ENCODE measurements at places on chromosomes 3 and 15.

GRCh38 chr3:178343433-178344038 is 192.7 kb upstream of the KCNMB2 start:
- DNase-seq = no peak

DNA sequence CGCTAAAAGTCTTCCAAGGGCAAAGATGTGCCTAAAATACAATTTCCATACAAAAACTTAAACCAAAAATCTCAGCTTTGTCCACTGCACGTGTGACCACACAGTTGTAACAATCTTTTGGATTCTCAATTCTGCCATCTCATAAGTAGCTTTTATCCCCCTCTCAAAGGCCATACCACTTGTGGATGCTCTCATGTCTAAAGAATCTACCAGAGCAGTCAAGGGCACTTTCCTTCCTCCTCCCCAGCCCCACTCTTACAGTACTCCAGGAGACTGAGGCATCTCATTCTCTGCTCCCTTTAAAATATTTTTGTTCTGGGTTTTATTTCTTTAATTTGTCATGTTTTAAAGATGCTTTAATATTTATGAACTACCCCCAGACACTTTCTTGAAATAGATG is 102.3 kb upstream of the PFN2 start:
- DNase-seq = no peak

GRCh38 chr15:59283717-59284391 is 77.2 kb downstream of the LDHAL6B start:
- DNase-seq = peak; percentile 84

DNA sequence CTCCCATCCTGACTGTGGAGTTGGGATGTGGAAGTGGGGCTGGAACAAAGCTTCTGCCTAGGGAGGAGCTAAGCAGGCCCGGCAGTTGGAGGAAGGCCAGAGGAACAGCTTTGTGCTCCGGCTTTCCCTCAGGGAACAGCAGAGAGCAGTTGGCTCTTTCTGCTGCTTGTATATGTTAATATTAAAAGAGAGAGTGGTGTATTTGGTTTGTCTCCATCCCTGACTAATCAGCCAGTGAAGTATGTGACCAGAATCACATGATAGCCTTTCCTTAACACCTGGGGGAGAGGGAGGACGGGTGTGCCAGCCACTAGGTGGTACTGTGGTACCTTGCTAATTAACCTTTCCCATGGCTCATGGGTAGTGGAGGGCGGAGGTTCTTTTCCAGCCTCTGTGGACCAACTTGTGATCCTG is 10.0 kb downstream of the EIF2B5 start:
- DNase-seq = no peak

DNA sequence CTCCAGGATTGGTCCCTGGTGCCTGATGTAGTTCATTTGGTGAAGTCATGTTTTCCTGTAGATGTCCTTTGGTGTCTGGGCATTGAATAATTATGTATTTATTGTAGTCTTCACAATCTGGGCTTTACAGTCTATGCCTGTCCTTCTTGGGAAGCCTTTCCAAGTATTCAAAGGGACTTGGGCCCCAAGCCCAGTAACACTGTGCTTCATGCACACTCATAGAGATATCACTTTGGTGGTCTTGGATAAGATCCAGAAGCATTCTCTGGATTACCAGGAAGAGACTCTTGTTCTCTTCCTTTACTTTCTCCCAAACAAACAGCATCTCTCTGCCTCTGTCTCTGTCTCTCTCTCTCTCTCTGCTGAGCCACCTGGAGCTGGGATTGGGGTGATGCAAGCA is 281.1 kb upstream of the GOLGA6L4 start:
- DNase-seq = no peak

DNA sequence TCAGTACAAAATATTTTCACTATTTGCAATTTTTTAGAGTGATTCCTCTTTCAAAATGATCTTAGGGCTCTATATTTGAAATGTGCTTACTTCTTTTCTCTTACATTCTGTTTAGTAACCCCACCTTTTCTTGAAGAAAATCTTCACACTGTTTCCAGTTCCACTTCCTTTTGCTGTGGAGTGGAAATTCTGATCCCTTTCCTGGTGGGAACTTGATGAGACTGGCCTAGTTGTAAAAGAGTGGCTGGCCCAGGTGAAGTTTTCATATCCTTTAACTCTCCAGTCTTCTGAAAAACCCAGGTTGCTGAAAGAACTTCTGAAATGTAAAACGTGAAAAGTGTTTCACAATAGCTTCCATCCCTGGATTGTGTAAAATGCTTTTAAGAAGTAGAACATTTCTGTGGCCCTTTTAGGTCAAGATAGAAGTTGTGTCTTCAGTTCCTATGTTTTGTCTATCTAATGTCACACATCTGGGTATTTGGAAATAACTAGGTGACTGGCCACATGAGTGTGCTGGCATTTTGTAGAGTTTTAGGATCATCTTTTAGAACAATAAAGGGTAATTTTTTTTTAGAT is 84.8 kb upstream of the LRIG1 start:
- no peak for DNase-seq

GRCh38 chr3:7260975-7261374 is 400.1 kb downstream of the GRM7 start:
- no peak for DNase-seq

GRCh38 chr3:153595186-153595815 is 433.3 kb downstream of the RAP2B start:
- DNase-seq = peak; percentile 24

DNA sequence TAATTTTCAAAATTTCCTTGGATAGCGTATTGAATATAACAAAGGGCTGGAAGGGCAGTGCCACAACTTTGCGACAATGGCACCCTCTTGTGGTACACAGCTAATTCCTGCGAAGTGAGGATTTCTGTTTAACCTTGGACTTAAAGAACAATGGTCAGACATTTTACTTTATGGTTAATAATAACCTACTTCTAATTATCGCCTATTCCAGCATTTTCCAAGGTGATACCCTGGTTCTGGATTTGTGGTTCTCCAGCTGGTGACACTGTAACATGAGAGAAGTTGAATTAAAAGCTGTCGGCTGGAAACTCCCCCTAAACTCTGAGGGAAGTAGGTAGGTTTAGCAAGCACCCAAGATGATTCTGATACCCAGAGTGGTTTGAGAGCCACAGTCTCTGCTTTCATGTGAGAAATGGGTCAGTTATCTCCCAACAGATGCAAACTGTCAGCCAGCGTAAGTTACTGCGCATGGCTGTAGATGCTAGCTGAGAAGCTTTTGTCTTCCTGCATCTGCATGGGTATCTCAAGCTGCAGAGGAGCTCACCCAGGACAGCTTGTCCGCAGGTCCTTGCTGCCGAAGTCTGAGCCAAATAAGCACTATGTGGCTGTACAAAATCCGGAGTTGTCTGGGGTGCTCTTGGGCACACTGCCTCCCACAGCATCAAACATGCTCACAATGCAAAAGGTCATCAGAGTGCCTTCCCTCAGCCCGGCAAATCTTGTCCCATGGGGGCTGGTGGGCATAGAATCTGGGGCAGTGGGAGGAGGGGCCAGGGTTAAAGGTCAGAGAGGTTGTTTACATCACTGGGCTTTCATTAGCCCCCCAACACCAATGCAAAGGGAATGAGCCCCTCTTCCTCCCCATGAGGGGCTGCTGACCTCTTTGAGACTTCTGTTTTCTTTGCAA is 6.6 kb upstream of the CHSY1 start:
- DNase-seq = peak; percentile 51

- DNase-seq = no peak
Measured at GRCh38 chr15:32908135-32908801, 190.5 kb downstream of the GREM1 start.

GRCh38 chr15:93250209-93250608 is 161.2 kb upstream of the RGMA start:
- no peak for DNase-seq

GRCh38 chr3:111581403-111582119 is 13.6 kb downstream of the ZBED2 start:
- no peak for DNase-seq

DNA sequence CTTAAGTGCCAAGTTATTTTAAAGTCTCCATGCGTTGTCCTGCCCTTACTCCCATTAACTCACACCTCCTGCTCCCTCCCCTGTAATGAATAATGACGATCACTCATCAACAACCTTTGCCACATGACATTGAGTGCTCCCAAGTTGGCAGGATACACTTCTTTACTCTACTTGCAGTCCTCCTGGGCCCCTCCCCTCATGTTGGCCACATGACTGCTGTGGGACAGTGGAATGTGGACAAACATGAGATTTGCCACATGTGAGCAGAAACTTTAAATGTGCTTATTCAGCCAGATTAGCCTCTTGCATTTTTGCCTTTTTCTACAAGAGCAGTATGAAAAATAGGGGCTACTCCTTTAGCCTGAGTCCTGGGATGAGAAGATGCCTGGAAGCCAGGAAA is 167.9 kb downstream of the DCLK3 start:
- no peak for DNase-seq

DNA sequence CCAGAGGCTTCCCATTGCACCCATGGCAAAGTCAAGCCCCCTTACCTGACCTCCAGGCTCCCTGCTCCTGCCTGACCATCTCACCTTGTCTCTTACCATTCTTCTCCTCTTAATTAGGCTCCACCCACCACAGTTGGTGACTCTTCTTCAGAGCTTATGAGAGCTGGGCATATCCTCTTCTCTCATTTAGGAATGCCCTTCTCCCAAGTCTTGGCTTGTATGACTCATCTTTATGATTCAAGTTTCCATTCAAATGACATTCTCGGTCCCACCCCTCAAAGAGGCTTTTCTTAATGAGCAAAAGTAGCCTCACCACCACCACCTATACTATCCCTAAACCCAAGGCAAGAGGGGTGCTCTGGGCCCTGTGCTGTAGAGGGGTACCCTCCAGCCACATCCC is 55.3 kb upstream of the NUDT16 start:
- peak; percentile 40 for DNase-seq

- peak; percentile 19 for DNase-seq
Measured at GRCh38 chr3:115518100-115518852, 105.0 kb upstream of the GAP43 start.

DNA sequence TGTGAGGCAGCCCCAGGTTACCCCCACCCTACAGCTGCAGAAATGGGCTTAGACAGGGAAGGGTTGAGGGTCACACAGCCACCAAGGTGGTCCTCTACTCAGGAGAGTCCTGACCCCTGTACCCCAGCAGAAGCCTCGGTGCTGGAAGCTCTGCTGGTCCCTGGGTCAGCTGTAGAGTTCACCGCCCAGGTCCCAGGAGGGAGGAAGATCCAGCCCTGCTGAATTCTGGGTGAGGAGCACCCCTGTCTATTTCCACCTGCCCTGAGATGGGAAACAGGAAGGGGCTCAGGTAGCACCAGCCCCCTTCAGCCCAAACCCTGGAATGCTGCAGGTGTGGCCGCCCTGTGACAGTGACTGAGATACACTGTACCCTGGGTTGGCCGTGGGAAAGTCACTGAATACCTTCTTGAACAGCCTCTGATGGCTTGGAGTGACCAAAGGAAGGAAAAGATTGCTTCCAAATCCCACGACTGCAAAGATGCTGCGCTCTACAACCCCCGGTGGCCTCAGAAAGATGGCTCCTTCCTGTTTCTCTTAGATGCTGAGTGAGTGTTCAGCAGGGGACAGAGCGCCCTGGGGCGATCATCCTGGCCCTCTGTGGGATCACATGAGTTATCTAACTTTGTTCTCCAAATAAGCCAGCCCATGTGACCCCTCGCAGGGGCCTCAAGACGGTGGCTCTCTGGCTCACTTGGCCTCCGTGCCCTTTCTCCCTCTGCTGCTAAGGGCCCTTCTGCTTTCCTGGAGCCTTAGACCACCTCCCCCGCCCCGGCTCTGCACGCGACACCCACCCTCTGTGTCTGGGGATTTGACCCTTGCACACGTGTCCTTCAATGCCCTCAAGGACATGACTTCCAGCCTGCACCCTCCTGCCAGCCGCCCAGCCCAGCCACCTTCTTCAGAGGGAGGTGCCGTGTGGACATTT is 141.9 kb downstream of the NSMCE3 start:
- DNase-seq = no peak

DNA sequence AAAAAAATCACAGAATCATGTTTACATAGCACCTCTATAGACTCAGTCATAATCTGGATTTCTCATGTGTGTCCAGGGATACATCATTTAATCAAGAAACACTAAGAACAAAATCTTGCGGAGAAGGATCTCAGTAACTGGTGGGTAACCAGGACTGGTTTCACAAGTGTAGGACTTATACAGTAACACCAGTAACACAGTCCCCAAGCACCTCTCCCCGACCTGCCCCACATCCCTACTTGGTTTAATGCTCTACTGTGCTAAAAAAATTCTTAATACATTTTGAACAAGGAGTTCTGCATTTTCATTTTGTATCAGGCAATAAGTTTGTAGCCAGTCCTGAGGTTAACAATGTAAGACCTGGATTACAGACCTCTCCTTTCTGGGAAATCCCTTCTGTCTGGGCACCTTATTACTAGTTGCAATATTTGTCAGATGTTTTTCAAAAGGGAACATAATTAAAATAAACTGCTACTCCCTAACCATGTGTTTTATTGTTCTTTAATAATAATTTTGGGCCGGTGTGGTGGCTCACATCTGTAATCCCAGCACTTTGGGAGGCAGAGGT is 57.6 kb upstream of the BBX start:
- no peak for DNase-seq

GRCh38 chr3:136021803-136022202 is 56.3 kb downstream of the PPP2R3A start:
- no peak for DNase-seq

- no peak for DNase-seq
Measured at GRCh38 chr3:129613367-129613740, 6.9 kb upstream of the PLXND1 start.

- DNase-seq = no peak
Measured at GRCh38 chr3:154792828-154793227, 287.3 kb upstream of the MME start.

DNA sequence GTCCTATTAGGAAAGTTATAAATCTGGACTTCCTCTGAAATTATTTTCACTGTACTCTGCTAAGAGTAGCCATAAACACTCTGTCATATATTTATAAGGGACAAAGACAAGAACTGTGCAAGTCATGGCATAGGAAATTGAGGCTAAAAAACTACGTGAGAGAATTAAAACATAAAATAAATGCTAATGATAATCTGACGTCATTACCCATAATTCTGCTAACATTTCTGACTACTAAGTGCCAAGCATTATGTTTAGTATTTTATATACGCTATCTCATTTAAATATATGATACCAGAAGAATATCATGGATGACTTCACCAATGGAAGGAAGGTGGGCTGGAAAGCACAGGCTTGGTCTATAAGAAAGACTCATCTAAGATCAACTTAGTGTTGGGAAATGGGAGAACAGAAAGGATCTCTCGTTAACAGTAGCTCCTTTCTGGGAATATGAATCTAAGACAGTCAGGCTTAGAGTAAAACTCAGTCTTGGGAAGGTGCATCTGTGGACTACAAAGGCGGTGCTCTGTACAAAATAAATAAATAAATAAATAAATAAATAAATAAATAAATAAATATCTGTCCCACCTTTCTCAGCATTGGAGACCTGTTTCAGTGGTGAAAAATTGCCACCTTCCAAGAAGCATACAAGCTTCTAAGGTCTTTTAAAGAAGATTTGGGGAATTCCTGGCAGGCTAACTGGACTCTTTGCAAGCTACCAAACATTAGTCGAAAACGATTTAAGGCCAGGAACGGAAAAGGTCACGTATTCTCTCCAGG is 267.4 kb downstream of the CGGBP1 start:
- DNase-seq = no peak

Measured in HCT116 (cell line).